ENCODE measurements at places on chromosomes 2 and 18. TPM values are rescaled to one million over a fixed set of nuclear protein-coding genes. Genes with fewer than 3 reads are reported as not detected.

ICA1L gene
- 12.0 TPM for total RNA-seq

GRCh38 chr2:238406221-238406997 is 20.3 kb upstream of the ASB1 start:
- no peak overlapping the region for H3K4me3 ChIP-seq
- H3K27ac ChIP-seq = no peak overlapping the region
- DNase-seq = no peak
- peaks cover 2% of the 10 kb centered on the region for H3K27me3 ChIP-seq
- H3K4me1 ChIP-seq = peaks cover 4% of the 10 kb centered on the region

DNA sequence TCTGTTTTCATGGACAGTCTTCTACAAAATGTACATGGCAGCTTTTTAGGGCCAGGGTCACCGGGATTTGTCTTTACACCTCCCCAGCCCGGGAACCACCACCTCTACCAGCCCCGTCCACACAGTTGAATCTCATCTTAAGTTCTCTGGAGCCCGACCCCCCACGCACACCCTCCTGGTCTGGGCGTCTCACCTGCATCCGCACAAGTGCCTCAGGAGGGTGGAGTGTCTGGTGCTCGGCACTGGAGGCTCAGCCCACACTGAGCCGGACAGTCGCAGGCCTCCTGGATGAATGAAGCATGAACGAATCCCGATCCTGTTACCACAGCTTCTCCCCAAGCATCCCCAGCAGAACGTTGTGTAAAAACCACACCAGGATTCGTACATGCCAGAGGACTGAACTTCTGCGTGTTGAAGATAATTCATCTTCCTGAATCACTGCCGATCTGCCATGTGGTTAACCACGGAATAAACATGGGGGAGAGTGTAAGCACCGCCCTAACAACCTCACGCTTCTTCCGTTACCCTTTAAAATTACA is 162.0 kb downstream of the RTP5 start:
- peaks cover 3% of the 10 kb centered on the region for H3K27me3 ChIP-seq
- H3K4me3 ChIP-seq = peak overlapping the region; percentile 16
- no peak overlapping the region for H3K27ac ChIP-seq

GRCh38 chr2:144950899-144951560 is 431.1 kb upstream of the ZEB2 start:
- no peak for DNase-seq
- no peaks in the 10 kb centered on the region for H3K36me3 ChIP-seq
- peaks cover 6% of the 10 kb centered on the region for H3K4me1 ChIP-seq
- no peak overlapping the region for H3K4me3 ChIP-seq
- H3K27ac ChIP-seq = peak overlapping the region; percentile 2

MTCL1 gene
- 100 TPM for total RNA-seq

- no peak for DNase-seq
- H3K36me3 ChIP-seq = no peaks in the 10 kb centered on the region
- no peaks in the 10 kb centered on the region for H3K27me3 ChIP-seq
- H3K4me1 ChIP-seq = no peaks in the 10 kb centered on the region
Measured at GRCh38 chr2:159075727-159076126, 107.3 kb downstream of the TANC1 start.
